ENCODE measurements at places on chromosomes 11 and 22.

DNA sequence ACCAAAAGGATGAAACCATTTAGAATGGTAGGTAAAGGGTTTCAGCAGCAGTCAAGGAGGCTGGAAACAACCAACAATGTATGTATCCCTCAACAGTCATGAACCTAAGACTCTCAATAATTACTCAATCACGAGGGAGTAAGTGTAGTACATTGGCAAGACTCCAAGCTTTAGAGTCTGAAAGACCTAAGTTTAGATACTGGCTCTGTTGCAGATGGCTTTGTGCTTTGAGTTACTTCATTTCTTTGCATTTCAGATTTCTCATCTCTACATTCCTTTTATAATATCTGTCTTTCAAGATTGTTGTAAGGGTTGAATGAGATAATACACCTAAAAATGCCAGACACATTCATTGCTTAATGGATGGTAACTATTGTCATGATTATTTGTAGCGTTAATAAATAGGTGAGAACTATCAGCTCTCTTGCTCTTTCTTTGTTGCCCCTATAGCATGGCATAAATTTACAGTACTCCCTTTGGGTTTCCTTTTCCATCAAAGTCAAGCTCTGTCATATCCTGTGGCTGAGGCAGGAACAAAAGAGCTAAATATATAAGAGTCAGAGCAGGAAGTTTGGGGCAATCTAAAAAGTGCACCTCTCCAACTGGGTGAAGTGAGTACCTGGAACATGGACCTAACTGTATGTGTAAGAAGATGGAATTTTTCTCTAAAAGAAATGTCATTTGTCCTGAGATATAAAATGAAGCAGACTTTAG is 228.2 kb upstream of the ZC3H12C start:
- DNase-seq, result no peak

DNA sequence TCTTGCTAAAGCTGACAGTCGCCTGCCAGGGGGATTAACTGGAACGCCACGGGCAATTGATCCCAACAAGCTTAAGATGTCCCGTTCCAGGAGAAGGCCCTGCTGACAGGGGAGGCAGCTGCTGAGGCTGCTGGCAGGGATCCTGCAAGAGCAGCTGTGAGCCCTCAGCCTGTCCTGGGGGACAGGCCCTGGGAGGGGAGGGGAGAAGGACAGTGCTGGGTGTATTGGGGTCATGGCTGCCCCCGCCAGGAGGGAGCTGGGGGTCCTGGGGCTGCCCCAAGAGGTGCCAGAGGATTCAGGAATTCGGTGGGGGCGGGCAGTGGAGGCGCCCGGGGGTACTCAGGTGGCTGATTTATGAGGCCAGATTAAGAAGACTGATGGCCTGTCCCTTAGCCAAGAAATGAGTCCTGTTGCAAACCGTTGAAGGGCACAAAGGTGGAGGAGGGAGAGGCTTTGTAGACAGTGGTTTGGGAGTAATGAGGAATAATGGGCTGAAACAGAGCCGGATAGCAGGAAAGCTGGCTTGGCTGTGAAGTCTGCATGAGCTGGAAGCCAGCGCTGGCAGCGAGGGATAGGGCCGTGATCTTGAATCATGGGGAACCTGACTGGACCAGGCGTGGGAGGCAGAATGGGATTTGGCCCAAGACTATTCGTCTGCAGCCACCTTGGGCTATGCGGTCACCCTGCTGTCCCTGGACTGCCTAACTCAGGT is 133.5 kb downstream of the CACNA1I start:
- DNase-seq, result no peak

- DNase-seq, result no peak
These were observed 149.6 kb downstream of the CWF19L2 start for GRCh38 chr11:107307991-107308390.

DNA sequence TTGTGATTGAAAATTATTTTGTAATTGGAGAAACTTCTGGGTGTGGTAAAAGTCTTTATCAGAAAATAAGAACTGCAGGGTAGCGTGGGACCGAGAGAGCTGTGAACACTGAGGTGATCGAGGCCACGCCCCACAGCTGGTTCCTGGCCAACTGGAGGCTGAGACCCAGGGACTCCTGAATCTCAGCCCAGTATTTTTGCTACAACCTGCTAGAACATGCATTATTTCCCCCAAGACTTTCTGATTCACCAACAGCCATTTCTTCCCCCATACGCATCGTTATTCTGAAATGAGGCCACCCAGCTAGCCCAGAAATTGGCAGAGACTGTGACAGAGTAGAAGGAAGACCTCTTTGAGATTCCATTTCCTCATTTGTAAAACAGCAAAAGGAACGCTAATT is 3.4 kb upstream of the FGF19 start:
- no peak for DNase-seq

GRCh38 chr11:6667733-6668374 is 12.2 kb upstream of the DCHS1 start:
- DNase-seq, result no peak

DNA sequence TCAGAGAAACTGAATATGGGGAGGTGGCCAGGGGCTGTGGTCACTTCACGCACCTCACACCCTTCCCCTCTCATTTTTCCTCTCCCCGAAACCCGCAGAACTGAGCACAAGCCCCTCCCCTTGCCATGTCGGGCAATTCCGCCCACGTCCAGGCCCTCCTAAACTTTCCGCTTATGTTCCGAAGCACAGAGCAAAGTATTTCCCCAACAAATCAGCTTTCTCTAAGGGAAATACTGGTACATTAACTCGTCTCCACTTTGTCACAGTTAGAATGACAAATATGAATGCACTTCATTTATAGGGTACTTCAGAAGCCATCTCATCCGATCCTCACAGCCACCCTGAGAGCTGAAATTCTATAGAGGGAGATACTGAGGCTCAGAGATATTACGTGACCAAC is 94.7 kb upstream of the TMEM45B start:
- no peak for DNase-seq

GRCh38 chr22:39534591-39535356 is 2.2 kb upstream of the RPS19BP1 start:
- DNase-seq, result peak; percentile 89

DNA sequence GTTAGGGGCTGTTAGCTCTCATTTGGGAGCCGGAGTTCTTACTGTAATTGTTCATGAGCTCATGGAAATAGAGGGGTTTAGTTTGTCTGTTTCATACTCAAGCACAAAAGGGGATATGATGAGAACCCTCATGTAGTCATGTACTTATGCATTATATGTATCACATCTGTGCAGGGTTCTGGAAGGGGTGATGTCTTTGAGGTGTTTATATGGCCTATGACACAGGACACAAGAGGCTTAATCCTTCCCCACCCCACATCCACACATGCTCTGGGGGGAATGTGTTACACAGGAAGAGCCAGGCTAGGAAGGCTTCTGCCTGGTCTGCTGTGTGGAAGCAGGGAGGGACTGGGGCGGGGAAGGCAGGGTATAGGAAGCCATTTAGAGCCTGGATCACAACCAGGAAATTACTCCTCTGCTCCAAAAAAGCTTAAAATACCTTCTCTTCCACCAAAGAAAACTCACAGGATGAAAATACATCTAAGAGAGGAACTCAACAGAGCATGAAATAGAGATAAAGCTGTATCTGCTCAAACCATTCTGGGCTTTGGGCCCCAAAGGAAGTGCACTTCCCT is 316.1 kb downstream of the TMEM135 start:
- DNase-seq, result no peak

GRCh38 chr22:44127356-44127755 is 53.4 kb upstream of the PARVG start:
- DNase-seq, result no peak

DNA sequence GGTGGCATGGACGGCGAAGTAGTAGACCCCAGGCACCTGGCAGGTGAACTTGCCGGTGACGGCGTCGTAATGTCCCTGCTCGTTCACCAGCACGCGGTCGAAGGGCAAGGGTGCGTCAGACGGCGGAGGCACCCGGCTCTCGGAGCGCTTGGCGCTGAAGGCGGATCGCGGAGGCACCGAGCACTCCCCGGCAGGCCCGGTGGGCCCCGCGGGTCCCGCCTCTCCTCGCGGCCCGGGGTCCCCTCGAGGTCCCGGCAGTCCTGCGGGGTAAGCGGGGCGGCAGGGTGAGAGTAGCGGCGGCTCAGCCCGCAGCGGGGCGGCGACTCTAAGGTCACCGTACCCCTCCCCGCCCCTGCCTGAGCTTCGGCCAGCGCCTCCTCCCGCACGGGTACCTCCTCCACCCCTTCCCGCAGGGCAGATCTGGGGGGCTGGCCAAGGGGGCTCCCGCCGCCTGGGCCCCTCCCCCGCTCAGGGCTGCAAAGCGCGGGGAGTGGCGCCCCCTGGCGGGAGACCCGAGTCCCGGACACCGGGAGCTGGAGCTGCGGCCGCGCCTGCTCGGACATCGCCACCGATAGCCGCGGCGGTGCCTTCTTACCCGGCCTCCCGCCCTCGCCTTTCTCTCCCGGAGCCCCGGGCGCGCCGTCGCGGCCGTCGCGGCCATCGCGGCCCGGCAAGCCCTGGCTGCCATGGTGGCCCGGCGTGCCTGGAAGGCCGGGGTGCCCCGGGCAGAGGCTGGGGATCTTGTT is 921 bp downstream of the C1QTNF5 start:
- no peak for DNase-seq

DNA sequence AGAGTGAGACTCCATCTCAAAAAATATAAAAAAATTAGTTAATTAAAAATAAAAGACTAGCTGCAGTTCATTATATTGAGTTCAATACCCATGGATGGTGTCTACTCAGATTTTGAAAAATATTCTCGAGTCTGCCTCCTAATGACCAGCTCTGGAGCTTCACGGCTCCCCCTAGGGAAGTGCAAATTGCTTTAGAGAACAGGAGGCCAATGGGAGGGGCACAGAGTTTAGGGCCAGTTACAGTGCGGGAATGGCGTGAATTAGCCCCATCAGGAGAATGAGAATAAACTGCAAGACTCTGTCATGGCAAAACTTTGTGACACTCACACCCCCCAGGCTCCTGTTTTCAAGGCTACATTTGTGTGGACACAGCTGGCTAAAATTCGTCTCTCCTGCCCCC is 4.6 kb downstream of the FGF4 start:
- DNase-seq, result no peak

GRCh38 chr11:72793076-72793424 is 797 bp downstream of the STARD10 start:
- DNase-seq, result no peak

- DNase-seq, result no peak
These were observed 797 bp downstream of the THY1 start for GRCh38 chr11:119421941-119422808.

DNA sequence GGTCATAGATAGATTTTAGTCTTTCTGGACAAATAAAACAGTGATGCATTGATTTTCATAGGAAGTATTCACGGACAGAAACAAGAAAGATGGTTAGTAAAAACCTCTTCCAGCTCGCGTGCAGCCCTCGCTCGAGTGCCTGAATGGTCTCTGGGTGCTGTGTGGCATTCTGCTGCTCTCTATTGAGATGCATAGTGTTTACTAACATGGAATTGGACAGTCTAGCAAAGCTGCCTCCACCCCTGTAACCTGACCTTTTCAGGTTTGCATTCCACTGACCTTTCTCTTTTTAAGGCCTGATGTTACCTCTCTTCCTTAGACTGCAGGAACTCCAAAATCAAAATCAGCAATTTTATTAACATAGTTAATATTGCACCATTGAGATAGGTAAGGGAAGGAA is 643.4 kb downstream of the JRKL start:
- no peak for DNase-seq

DNA sequence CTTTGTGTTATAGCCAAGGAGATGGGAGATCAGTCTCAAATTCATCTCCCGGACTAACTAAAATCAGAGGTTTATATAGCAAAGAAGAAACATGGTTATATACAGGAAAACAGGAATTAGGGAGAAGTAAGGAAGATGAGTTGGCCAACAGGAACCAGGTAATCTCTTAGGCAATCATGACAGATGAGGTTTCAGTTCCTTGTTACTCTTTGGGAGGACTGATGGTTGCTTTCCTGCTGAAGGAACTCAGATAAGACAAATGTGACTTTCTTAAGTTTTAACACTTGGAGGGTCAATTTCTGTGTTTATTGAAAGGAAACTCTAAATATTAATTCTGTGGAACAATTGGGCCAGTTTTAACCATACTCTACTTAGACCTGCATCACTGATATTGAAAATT is 1072.0 kb upstream of the CNTN5 start:
- DNase-seq, result no peak

DNA sequence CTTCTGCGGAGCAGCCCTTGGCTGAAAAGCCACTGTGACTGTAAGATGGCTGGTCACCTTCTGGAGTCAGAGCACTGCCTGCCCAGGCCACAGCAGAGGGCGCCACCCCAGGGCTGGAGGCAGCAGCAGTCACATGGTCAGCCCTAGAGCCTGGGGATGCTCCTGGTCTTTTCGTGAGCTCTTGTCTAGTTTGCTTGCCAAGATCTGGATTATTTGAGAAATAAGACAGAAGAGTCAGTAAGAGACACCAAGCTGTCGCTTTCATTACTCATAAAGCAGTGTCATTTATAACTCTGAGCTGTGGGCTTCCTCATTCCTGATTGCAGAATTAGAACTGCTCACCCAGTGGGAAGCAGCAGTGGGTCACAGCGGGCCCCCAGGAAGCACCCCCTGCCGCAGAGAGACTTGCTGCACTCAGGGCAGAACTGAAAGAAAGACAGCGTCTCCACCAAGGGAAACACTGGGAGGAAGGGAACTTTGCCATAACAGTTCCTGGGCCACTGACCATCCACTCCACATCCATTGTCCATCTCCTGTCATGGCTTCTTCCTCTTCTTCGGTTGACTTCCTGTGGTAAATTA is 56.7 kb downstream of the PPP6R2 start:
- peak; percentile 12 for DNase-seq

GRCh38 chr22:26949193-26949592 is 291.8 kb downstream of the MIAT start:
- no peak for DNase-seq

DNA sequence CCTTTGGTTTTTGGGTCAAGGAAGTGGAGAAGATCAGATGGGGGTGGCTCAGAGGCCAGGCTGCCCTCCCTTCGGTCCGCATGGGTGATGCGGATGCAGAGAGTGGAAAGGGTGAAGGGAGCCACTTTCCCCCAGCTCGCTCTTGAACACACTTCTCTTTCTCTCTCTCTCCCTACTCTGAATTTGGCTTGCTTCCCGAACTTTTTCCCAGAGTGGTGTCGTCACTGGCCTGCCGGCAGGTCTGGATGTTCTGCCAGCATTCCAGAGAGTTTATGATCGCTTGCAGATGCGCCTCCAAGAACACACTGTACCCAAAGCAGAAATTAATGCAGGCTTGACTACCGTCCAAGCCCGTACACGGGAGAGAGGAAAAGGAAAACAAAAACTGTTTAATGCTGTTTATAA is 103.2 kb downstream of the ZBTB16 start:
- no peak for DNase-seq

GRCh38 chr22:24592851-24593558 is at the start of gene LRRC75B:
TSS of gene LRRC75B (minus strand) at chr22:24593073. CDS start at chr22:24593039, 34 bp downstream.
- no peak for DNase-seq

DNA sequence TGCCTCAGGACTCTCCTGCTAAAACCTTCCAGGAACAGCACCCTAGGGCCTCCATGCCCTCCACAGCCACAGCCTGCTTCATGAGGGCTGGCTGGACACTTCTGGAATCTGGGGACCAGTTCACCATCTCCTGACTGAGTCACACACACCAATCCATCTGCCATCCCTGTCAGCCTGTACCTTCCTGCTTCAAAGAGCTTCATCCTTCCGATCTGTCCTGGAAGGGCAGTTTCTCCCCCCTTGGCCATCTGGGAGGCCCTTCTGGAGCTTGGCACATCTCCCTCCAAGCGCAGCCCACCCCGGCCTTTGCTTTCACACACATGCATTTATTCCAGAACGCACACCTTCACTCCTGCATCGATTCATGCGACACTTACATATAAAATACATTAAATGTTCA is 13.0 kb downstream of the APBB1 start:
- no peak for DNase-seq

GRCh38 chr11:46178513-46178912 is 57.3 kb upstream of the PHF21A start:
- no peak for DNase-seq

Data from naive thymus-derived CD8-positive, alpha-beta T cell (primary cell).